Dorsolateral prefrontal cortex (tissue), 122 donors: ENCODE measurements at places on chromosomes 12 and 14. TPM values are rescaled to one million over a fixed set of nuclear protein-coding genes. Genes with fewer than 3 reads are reported as not detected.

DNA sequence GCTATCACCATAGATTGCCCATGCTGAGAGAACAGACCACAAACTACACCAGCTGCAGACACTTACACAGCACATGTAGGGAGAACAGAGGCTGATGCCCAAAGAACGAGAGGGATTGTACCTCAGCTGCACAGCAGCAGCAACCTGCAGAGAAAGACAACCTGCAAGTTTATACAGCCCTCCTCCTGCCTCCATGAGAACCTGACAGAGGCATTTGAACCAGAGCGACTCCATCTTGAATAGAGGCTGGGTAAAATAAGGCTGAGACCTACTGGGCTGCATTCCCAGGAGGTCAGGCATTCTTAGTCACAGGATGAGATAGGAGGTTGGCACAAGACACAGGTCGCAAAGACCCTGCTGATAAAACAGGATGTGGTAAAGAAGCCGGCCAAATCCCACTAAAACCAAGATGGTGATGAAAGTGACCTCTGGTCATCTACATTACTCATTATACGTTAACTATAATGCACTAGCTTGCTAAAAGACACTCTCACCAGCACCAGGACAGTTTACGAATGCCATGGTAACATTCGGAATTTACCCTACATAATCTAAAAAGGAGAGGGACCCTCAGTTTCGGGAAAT lies 262.4 kb upstream of the HMGA2 start:
- DNase-seq = no peak

DNA sequence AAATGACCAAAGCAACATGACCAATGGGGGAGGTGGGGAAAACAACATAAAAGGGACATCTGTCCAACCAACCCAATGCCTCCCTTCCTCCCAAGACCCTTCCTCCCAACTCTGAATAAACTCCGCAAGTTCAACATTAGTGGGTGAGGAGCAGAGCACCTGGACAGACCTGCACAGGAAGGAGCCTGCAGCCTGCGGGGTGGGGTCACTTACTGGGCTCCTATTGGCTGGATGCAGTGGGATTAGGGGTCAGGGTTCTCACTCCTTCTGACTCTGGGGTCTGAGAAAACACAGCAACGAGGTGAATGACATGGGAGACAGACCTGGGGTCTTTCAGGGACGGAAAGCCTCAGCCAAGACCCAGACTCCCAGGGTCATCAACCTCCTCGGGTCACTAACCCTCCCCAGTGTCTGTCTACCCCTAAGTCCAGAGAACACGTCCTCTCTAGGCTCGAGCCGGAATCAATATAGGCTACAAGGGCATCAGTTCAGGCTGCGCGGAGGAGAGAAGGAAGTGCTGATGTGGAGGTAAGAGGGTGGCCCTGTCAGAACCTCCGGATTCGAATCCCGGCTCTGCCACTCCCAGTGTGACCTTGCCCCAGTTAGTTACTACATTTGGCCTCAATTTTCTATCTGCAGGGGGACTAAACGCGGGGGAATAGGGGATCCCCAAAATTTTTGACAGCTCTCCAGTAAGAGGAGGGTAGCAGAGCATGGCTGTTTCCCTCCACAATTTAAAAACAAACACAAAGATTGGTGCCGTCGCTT lies 860 bp downstream of the NDRG2 start:
- DNase-seq = no peak

DNA sequence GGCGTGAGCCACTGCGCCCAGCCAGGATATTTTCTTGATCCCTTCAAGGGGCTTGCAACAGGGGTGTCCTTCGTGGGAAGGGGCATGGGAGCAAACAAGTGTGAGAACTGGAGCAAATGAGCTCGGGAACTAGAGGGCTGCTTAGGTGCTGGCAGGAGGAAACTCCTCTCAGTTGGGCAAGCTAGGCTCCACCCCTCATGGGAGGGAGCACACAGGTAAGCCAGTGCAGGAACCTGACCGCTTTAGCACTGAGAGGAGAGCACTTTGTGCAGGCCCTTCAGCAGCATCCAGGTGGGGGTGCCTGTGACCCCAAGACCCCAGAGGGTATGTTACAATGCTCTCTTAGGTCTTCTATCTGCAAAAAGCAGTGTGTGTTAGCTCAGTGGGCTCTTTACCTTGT lies 755.4 kb upstream of the MDGA2 start:
- no peak for DNase-seq

RFLNA gene
- total RNA-seq = 8.2 TPM
